Upper lobe of left lung (tissue), 6 donors: ENCODE measurements at places on chromosomes 2 and 18.

GRCh38 chr2:112634153-112634873 is 11.4 kb upstream of the SLC20A1 start:
- H3K4me3 ChIP-seq, result no peak overlapping the region
- H3K36me3 ChIP-seq, result no peaks in the 10 kb centered on the region
- H3K27ac ChIP-seq, result no peak overlapping the region
- H3K27me3 ChIP-seq, result no peaks in the 10 kb centered on the region

DNA sequence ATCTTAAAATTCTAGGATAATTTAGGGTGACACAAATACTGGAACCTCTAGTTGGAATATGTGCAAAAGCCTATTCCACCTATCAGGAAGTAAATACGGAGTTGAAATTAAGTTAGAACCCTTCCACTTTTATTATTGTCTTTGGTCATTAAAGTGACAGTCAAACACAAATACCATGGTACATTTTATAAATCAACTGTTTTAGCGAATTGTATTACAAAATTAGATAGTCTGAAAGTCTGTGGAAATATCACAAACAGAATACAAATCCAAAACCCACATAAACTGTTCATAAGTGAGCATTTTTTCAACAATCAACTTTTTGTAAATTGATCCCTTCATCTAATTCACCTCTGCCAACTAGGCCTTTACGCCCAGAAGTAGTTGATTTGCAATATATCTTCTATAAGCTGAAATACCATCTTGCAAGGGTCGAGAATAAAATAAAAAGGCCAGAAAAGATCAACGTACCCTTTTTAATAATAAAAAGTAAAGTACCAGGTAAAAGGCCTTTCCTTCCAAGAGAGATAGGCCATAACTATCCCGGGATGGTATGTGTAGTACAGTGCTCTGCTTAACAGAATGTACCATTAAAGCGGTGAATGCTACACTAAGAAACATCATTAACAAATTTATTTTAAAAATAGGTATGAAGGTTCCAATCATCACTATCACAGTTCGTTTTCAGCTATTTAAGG is 1.3 kb downstream of the USP34 start:
- H3K4me1 ChIP-seq, result peaks cover 26% of the 10 kb centered on the region
- H3K27ac ChIP-seq, result peak overlapping the region; percentile 98
- peaks cover 6% of the 10 kb centered on the region for H3K36me3 ChIP-seq
- DNase-seq, result no peak
- peak overlapping the region; percentile 72 for H3K4me3 ChIP-seq

DNA sequence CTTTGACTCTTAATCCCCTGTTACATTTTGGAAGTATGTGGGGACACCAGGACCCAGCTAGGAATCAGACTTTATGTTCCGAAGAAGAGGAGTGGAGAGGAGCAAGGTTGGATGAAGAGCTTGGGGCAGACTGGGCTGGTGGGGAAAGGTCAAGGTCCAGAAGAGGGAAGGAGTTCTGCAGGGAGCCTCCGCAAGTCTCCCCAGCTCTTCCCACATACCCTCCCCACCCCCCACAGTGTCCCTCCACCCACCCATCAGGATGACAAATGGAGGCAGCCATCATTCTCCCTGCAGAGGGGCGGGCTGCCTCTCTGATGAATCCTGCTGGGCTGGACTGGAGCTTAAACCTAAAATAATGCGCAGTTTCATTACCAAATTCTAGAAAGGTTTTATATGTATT is 77.2 kb downstream of the ACKR3 start:
- H3K27me3 ChIP-seq, result no peaks in the 10 kb centered on the region
- H3K4me3 ChIP-seq, result no peak overlapping the region
- H3K36me3 ChIP-seq, result no peaks in the 10 kb centered on the region
- H3K27ac ChIP-seq, result no peak overlapping the region
- DNase-seq, result no peak
- no peaks in the 10 kb centered on the region for H3K4me1 ChIP-seq

DNA sequence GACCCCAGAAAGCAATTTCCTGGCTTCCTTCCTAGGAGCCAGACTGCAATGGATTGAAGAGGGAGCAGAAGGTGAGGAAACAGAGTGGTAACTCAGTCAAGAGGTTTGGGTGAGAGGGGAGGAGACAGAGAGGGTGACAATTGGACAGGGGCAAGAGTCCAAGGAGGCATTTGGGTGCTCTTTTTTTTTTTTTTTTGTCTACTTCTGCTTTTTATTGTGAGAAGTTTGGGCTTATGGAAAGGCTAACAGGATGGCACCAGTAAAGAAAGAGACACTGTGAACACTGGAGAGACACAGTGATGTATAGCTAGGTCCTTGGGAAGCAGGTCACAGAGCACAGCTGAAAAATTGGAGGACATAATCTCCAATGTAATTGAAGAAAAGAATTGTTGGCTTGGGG is 25.0 kb downstream of the CYBRD1 start:
- no peaks in the 10 kb centered on the region for H3K36me3 ChIP-seq
- H3K4me3 ChIP-seq, result no peak overlapping the region
- DNase-seq, result no peak
- H3K27ac ChIP-seq, result no peak overlapping the region

DNA sequence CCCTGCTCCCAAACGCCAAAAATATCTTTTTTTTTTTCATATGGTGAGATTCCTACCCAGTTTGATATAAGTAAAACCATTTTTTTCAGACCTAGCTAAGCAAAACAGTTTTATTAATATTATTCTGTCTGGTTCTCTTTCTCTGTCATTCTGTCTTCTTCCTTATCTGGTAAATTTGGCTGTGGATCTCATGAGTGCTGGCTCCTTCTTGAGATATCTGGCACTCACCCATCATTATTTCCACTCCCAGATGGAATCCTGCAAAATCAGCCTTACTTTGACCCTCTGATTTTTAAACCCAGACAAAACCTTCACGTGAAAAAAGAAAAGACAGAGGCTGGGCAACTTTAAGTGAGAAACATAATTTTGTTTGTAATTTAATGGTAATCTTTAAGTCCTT is 373.6 kb downstream of the NYAP2 start:
- no peak overlapping the region for H3K4me3 ChIP-seq
- no peaks in the 10 kb centered on the region for H3K27me3 ChIP-seq
- no peaks in the 10 kb centered on the region for H3K4me1 ChIP-seq
- no peak overlapping the region for H3K27ac ChIP-seq

- H3K36me3 ChIP-seq, result no peaks in the 10 kb centered on the region
- H3K4me3 ChIP-seq, result no peak overlapping the region
- no peaks in the 10 kb centered on the region for H3K27me3 ChIP-seq
- H3K27ac ChIP-seq, result no peak overlapping the region
- DNase-seq, result no peak
These were observed 42.1 kb downstream of the PXDN start for GRCh38 chr2:1702186-1702565.

GRCh38 chr2:60979231-60979630 is 38.3 kb upstream of the PEX13 start:
- H3K4me1 ChIP-seq, result no peaks in the 10 kb centered on the region
- H3K4me3 ChIP-seq, result no peak overlapping the region
- no peak for DNase-seq
- no peaks in the 10 kb centered on the region for H3K27me3 ChIP-seq

- no peak for DNase-seq
- no peak overlapping the region for H3K27ac ChIP-seq
- no peaks in the 10 kb centered on the region for H3K4me1 ChIP-seq
- H3K4me3 ChIP-seq, result no peak overlapping the region
- no peaks in the 10 kb centered on the region for H3K27me3 ChIP-seq
These were observed 136.3 kb downstream of the TMEM163 start for GRCh38 chr2:134582547-134582899.

GRCh38 chr18:58263055-58263957 is 219.3 kb downstream of the NEDD4L start:
- no peaks in the 10 kb centered on the region for H3K36me3 ChIP-seq
- DNase-seq, result no peak
- peaks cover 45% of the 10 kb centered on the region for H3K4me1 ChIP-seq

GRCh38 chr2:55159037-55159651 is 72.9 kb downstream of the CLHC1 start:
- no peaks in the 10 kb centered on the region for H3K36me3 ChIP-seq
- no peak overlapping the region for H3K4me3 ChIP-seq
- no peak overlapping the region for H3K27ac ChIP-seq

GRCh38 chr2:147428120-147428747 is 416.6 kb upstream of the ACVR2A start:
- H3K27me3 ChIP-seq, result no peaks in the 10 kb centered on the region
- H3K27ac ChIP-seq, result no peak overlapping the region
- H3K36me3 ChIP-seq, result no peaks in the 10 kb centered on the region
- no peak for DNase-seq

DNA sequence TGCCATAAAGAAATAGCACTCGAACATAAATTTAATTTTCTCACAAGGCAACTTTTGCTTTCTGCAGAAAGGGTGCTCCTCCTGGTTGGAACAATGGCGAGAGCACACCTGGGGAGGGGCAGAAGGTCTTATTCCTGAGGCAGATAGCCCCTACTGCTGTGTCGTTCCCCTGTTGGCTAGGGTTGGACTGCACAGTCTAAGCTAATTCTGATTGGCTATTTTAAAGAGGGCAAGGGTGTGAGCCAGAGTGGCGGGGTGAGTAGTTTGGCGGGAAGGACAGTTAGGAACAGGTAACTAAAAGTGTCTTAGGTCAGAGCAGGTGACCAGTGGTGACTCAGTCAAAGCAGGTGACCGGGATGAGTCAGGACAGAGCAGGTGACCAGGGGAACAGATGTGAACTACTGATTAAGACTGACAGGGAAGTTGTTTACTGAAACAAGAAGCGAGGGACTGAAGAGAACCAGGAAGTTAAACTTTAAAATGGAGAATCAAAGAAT is 49.7 kb upstream of the AGAP1 start:
- DNase-seq, result no peak
- H3K36me3 ChIP-seq, result no peaks in the 10 kb centered on the region
- H3K4me3 ChIP-seq, result no peak overlapping the region
- H3K27me3 ChIP-seq, result no peaks in the 10 kb centered on the region

- H3K36me3 ChIP-seq, result no peaks in the 10 kb centered on the region
- H3K27me3 ChIP-seq, result no peaks in the 10 kb centered on the region
- peaks cover 59% of the 10 kb centered on the region for H3K4me1 ChIP-seq
- no peak overlapping the region for H3K4me3 ChIP-seq
These were observed 70.6 kb downstream of the MBP start for GRCh38 chr18:77061946-77062517.

- no peak overlapping the region for H3K27ac ChIP-seq
- H3K4me3 ChIP-seq, result no peak overlapping the region
- H3K36me3 ChIP-seq, result no peaks in the 10 kb centered on the region
These were observed 232.2 kb downstream of the TTC32 start for GRCh38 chr2:19669559-19669958.

- peaks cover 41% of the 10 kb centered on the region for H3K4me1 ChIP-seq
- DNase-seq, result no peak
- H3K4me3 ChIP-seq, result no peak overlapping the region
- H3K27me3 ChIP-seq, result no peaks in the 10 kb centered on the region
- H3K36me3 ChIP-seq, result no peaks in the 10 kb centered on the region
- no peak overlapping the region for H3K27ac ChIP-seq
These were observed 184.1 kb downstream of the MREG start for GRCh38 chr2:215829261-215829660.

DNA sequence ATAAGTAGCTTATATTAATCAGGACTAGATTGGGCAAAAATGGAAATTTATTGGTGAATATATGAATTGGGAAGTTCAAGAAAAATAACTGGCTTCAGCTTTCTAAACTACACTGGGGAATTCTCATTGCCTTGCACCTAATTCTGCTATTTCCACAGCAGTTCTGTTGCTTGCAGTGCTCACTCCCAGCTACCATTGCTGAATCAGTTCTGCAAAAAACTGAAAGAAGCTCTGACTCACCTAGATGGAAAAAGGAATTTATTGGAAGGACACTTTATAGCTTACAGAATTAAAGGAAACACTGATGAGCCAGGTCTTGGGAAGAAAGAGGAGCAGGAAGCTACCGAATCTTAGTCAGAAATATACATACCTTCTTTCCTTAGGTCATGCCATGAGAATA is 60.3 kb upstream of the ACVR1 start:
- H3K27me3 ChIP-seq, result no peaks in the 10 kb centered on the region
- DNase-seq, result no peak
- no peaks in the 10 kb centered on the region for H3K36me3 ChIP-seq
- no peaks in the 10 kb centered on the region for H3K4me1 ChIP-seq

DNA sequence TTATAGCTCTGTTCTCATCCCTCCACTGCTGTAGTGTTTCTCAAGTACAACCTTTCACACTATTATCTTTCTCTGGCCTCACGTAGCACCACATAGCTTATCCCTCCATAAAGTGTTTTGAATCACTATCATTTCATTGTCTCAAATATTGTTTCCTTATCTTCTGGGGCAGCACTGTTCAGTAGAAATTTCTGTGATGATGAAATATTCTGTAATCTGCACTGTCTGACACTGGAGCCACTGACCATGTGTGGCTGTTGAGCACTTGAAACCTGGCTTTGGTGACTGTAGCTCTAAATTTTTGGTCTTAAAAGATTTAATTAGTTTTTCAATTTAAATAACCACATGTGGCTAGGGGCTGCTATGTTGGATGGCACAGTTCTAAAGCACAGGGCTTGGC is 78.9 kb downstream of the CPS1 start:
- DNase-seq, result no peak
- H3K4me3 ChIP-seq, result no peak overlapping the region
- no peaks in the 10 kb centered on the region for H3K36me3 ChIP-seq
- H3K27me3 ChIP-seq, result no peaks in the 10 kb centered on the region

DNA sequence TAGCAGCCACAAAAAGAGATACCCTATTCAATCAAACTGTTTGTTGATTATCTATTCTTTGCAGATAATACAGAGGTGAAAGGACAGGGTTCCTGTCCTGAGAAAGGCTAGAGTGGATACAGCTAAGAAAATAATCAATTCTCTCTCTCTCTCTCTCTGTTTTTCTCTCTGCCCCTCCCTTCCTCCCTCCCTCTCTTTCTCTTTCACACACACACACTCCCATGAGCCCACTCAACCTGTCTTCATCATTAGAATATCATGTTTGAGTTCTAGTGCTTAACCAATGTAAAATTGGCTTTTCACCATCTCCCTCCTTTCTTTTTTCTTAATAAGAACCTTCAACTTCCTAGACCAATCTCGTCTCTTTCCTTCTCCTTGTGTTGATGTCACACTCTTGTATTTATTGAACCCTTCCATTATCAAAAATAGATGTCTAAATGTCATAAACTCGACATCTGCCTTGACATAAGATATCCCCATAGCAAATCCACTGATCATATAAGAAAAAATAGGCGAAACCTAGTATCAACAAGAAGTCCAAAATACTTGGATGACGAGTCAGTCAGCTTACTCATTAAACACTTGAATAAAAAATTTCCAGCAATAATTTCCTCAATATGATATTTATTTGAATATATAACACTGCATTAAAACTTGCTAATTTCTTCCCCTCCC is 42.8 kb upstream of the CYTIP start:
- H3K4me1 ChIP-seq, result no peaks in the 10 kb centered on the region
- H3K36me3 ChIP-seq, result no peaks in the 10 kb centered on the region
- H3K4me3 ChIP-seq, result no peak overlapping the region
- H3K27ac ChIP-seq, result no peak overlapping the region
- no peaks in the 10 kb centered on the region for H3K27me3 ChIP-seq
